Stimulated activated CD4-positive, alpha-beta T cell treated with anti-CD3 and anti-CD28 coated beads, Interleukin-4, amount 100 ng/mL, for 24 hours (primary cell): ENCODE measurements at places on chromosomes 12 and 14.

DNA sequence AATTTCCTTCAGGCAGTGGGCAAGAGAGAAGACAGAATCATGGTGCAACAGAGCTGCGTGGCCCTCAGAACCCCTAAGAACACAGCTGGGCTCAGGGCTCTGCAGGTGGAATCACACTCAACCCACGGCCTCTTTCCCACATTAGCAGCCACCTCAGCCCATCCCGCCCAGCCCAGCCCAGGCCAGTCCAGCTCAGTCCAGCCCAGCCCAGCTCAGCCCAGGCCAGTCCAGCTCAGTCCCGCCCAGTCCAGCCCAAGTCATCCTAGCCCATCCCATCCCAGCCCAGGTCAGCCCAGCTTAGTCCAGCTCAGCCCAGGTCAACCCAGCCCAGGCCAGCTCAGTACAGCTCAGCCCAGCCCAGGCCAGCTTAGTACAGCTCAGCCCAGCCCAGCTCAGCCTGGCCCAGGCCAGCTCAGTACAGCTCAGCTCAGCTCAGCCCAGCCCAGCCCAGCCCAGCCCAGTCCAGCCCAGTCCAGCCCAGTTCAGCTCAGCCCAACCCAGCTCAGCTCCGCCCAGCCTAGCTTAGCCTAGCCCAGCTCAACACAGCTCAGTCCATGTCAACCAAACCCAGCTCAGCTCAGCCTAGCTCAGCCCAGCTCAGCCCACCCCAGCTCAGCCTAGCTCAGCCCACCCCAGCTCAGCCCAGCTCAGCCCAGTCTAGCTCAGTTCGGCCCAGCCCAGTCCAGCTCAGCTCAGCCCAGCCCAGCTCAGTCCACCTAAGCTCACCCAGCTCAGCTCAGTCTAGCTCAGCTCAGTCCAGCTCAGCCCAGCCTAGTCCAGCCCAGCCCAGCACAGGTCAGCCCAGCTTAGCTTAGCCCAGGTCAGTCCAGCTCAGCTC, 183.1 kb downstream of the TMEM121 start:
- DNase-seq, result no peak

- no peak for DNase-seq
Measured at GRCh38 chr12:51450806-51451205, 26.2 kb downstream of the SLC4A8 start.

DNA sequence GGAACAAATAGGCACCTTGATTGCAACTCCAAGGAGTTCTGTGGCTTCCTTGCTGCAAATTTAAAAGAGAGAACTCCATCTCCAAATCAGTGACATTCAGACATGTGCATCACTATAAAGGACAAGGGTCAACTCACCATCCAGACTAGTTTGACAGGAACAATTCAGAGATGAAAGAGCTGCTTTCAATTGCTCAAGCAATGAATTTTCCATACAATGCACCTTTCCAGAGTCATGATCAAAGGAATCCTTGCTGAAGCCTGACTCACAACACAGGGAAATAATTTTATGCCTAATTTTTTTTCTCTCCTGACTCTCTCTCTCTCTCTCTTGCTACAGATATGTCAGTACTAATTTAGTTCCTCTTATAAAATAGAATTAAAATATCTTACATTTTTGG, 380.5 kb upstream of the GARIN6 start:
- DNase-seq, result no peak

DNA sequence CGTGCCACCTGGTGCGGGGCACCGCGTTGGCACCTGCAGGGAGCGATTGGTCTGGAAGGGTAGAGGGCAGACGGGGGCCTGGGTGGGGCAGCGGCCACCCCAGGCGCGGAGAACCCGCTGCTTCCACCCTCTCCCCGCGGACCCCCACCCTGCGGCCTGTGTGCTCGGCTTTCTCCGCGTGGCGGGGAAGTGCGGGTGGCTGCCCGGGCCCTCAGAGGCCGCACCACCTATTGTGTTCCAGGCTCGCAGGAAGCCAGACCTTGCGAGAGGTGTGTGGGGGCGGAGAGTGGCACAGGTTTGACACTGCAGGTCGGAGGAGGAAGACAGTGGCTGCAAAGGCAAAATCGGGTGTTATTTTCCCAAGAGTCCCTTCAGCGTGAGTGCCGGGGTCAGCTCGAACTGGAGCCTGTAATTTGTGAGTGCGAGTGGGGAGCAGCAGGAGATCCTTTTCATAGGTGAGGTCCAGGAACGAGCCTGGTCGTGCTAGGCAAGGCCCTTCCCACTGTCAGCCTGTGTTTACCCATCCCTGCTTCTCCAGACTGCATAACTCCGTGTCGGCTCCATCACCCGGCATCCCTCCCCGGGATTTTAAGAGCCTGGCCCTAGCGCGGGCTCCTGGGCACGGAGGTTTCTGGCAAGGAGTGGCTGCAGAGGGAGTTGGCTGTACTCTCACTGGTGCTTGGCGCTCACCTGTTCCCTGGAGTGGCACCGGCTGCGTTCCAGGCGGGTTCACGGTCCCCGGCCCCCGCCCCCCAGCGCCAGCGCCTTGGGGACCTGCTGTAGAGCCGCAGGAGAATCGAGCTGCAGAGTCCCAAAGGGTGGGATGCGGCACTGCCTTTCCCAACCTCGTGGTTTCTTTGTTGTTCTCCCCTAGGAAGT, 935 bp downstream of the TBC1D30 start:
- DNase-seq, result no peak

DNA sequence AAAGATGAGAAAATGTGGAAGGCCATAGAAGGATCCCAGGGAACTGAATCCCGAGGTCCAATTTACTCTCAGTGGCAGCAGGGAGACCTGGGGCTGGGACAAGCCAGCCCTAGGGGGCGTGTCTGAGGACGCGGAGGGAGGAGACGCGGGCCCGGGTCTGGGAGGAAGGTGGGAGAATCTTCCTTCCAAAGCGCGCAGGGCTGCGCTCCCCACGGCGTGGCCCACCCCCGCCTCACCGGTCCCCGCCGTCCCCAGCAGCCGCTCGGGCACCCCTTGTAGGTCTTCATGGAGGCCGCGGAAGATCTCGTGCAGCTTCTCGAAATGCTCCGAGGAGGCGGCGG, 323 bp downstream of the VTI1B start:
- DNase-seq, result peak; percentile 60

DNA sequence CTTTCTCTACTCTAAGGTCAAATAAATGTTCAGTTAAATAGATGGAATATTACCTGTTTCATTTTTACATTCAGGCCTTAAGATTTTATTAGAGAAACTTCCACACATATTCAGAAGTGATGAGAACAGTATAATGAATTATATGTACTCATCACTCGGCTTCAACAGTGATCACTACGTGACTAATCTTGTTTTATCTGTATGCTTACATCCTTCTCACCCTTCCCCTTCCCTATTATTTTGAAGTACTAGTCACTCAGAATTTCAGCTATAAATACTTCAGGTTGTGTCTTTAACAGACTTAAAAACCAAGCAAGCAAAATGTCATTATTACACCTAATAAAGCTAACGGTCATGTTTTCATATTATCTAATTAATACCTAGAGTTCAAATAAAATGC, 34.9 kb downstream of the ETV6 start:
- DNase-seq, result no peak

- DNase-seq, result peak; percentile 61
Measured at GRCh38 chr12:50166799-50167048, 445 bp downstream of the CERS5 start.

- DNase-seq, result no peak
Measured at GRCh38 chr12:55420307-55420962, 5.6 kb upstream of the OR6C76 start.

DNA sequence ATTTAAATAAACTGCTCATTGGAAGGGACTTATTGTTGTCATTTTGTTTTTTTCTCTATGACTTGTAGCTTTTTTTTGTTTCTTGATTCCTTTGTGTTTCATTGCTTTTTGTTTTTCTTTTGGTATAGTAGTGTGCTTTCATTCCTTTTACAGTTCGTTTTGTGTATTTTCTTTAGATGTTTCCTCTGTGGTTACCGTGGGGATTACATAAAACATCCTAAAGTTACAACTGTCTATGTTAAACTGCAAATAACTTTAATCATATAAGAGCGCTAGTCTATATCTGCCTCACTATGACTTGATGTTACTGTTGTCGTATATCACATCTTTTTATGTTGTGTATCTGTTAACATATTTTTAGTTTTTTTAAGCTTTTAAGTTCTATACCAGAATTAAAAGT, 86.9 kb downstream of the ATF7IP start:
- DNase-seq, result no peak

DNA sequence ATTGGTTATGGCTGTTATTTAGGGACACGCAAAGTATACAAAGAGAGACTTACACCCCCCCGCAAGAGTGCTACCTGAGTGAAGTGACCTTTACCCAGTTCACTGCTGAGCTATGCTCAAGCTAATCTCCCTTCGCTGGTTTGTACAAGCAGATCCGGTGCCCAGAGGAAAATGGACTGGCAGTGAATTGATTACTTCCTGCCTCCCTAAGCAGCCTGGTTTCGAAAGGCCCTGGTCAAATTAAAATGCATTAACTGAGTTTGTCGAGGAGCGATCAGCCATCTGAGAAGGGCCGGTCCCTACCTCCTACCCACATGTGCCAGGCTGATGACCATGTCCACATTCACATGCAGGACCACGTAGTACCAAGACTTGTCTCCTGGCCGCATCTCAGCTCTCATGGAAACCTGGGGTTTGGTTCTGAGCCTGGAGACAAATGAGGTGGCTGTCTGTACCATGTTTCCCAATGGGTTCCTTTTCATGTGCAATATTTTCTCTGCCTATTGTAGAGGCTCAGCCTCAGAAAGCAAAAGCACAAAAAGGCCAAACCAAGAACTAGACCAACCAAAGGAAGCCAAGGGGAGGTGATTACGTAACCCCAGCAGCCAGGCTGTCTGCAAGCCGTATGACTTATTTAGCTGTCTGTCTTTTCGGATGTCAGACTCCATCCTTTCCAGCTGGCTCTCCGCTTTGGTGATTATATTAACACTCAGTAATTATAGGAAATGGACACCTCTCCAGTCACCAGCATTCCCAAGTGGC, 284.7 kb upstream of the PWP1 start:
- DNase-seq, result no peak

- no peak for DNase-seq
Measured at GRCh38 chr12:83408851-83409250, 722.1 kb downstream of the TMTC2 start.

- no peak for DNase-seq
Measured at GRCh38 chr12:102197789-102198188, at the start of gene PMCH. PMCH (minus strand) TSS chr12:102197833; CDS start chr12:102197770, 63 bp downstream.

DNA sequence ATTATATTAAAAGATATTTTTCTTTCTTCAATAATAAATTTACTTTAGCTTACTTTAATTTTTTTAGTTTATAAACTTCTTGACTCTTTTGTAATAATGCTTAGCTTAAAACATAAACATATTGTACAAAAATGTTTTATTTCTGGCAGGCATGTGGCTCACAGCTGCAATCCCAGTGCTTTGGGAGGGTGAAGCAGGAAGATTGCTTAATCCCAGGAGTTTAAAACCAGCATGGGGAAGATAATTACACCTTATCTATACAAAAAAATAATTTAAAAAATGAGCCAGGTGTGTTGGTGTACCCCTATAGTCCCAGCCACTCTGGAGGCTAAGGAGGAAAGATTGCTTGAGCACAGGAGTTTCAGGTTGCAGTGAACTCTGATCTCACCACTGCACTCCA, 120.7 kb downstream of the GPHN start:
- DNase-seq, result no peak

- DNase-seq, result peak; percentile 21
Measured at GRCh38 chr14:67738740-67739504, 37.2 kb downstream of the RDH12 start.

- no peak for DNase-seq
Measured at GRCh38 chr12:115190010-115190770, 506.2 kb upstream of the TBX3 start.

DNA sequence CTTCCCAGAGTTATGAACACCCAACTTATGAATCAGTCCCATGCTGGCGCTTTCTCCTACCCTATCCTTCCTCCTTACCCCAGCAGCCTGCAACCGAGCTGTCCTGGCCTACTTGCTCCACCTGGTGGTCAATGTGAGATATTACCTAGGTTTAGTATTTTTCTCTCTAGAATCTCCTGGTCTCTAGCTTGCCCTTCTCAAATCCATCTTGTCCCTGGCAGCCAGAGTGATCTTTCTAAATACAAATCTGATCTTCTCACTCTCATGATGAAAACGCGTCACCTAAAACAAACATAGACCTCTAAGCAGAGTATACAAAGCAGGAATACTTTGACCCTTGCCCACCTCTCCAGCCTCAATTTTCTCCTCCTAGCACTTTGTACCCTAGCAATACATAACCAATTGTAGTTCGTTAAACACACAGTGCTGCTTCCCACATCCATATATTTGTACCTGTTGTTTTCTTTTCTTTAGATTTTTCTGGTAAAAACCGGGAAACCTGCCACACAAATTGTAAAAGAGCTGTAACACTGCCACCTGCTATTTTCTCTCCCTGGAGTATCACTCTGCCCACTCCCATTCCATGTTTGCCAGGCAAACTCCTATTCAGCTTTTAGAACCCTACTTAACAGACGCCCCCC, 20.0 kb upstream of the TCP11L2 start:
- peak; percentile 53 for DNase-seq

DNA sequence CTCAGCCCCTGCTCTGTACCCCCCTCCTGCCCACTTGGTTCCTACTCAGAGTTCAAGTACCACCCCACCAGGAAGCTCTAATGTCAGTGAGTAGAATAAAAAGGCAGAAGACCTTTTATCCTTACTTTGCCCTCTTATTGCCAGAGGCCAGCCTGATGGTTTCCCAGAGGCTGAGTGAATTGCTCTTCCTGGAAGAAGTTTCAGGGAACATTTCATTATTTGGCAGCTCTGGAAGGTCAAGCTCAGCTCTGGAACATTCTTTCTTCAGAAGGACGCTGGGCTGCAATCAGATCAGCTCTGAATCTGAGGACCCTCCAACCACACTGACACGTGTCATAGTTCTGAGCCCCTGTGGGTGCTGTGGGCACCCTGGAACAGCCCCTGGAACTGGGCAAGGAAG, 188.9 kb downstream of the ETV6 start:
- no peak for DNase-seq

- no peak for DNase-seq
Measured at GRCh38 chr12:110253176-110253575, 27.9 kb upstream of the ATP2A2 start.

DNA sequence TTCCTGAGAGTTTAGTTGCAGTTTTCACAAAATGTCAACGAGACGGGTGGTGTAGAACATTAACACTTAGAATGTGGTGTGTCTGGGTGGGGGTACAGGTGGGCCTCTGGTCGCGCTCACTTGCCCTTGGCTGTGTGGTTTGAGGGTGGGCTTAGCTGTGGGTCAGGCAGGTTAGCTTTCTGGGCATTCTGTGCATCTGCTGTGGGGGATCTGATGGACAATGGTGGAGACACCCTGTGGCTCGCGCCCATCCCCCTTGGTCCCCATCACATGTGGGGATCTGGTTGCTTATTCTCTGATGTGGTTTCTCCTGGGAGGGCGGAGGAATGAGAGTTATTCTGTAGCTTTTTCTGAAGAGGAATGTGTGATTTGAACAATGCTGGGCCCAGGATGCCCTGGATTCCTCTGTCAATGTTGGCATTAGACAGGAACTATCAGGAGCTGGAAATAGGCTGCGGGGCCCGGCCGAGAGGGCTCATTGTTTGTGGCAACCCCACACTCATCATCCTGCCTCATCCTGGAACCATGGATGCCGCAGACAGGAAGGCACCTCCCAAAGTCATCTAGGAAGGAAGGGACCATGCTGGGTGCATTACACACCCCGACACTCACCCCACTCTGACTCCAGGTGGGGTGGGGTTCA, 101.6 kb downstream of the TSPAN9 start:
- no peak for DNase-seq

- no peak for DNase-seq
Measured at GRCh38 chr12:21938879-21939278, 2.3 kb downstream of the ABCC9 start.
